Stimulated activated CD8-positive, alpha-beta memory T cell treated with anti-CD3 and anti-CD28 coated beads, Interleukin-4, amount 100 ng/mL, for 1 hour (primary cell): ENCODE measurements at places on chromosomes 5 and 9.

- DNase-seq = no peak
These were observed 40.8 kb upstream of the FSTL4 start for GRCh38 chr5:133652951-133653759.

- no peak for DNase-seq
These were observed 444.3 kb upstream of the PIK3R1 start for GRCh38 chr5:67771221-67771620.

DNA sequence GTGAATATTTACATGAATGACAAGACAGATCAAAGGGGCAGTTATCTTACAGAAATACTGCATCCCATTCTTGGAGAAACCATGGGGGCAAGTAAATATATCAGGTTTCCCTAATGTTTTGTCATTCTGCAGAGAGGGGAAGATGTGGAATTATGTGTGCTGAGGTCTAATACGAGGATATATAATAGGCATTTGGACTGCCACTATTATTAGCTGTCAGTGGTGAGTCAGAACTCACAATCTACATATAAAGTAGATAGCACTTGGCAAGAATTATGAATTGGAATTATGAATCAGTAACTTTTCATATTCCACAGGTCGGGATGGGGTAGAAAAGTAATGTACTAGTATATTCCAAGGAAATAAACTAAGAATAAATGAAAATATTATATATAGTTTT is 121.7 kb downstream of the GIN1 start:
- DNase-seq = no peak

GRCh38 chr5:104267320-104268015 is 704.9 kb upstream of the NUDT12 start:
- no peak for DNase-seq

- DNase-seq = no peak
These were observed 285.8 kb upstream of the ZNF462 start for GRCh38 chr9:106577121-106577520.

- no peak for DNase-seq
These were observed 68.2 kb upstream of the NR4A3 start for GRCh38 chr9:99753436-99753835.

DNA sequence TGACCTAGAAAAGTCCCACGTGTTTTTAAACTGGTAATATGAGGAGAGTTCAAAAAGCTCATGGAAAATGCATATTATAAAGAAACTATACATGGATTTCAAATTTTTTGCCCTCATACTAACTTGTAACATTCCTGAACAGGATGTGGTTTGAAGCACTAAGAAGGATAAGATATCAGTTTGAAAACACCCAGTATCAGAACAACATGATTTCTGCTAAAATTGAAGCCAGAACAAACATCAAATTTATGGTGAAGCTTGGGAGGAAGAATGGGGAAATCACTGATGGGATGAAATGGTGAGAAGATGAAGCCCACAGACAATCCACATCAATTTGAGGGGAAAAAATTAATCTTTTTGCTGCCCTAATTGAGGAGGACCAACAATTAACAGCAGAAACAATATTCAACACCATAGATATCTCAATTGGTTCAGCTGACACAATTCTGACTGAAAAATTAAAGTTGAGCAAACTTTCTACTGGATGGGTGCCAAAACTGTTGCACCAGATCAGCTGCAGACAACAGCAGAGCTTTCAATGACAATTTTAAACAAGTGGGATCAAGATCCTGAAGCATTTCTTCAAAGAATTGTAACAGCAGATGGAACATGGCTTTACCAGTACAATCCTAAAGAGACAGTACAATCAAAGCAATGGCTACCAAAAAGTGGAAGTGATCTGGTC is 113.2 kb upstream of the SNX2 start:
- no peak for DNase-seq

DNA sequence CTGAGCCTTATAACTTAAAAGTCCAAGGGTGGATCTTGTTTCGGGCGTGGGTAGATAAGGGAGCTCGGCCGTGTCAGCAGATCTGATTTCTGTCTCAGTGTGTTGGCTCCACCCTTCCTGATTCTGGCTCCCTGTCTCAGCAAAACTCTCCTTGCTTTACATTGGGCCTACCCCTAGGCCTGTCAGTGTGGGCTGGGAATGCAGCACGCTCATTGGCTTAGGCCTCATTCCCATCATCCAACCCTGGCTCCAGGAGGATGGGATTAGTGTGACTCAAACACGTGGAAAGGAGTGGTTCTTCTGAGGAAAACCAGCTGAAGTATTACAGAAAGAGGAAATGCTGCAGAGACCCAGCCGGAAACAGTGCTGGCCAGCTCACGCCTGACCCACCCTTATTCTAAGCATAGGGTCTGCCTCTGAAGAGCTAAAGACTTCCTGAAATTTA is 59.9 kb downstream of the ZFAND5 start:
- no peak for DNase-seq

DNA sequence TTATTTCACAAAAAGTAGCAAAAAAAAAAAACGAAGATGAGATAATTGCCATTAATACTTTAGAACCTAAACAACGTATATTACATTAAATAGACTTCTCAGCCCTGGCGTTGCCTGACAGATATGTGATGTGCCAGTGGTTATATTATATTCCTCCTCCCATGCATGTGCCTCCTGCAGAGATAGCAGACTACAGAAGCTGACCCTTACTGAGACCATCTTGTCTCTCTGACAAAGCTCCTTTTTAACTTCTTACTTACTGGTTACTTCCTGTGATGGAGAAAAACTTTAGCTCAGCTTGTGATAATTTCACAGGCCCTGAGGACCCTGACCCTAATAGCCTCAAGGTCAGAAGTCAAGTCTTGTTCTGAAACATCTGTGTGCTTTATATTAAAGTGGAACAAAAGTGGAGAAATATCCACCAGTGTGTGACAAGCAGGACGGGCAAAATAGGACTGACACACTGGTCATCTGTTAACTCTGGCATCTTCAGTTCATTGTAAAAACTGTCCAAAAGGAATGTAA is 80.6 kb upstream of the POU5F2 start:
- no peak for DNase-seq

DNA sequence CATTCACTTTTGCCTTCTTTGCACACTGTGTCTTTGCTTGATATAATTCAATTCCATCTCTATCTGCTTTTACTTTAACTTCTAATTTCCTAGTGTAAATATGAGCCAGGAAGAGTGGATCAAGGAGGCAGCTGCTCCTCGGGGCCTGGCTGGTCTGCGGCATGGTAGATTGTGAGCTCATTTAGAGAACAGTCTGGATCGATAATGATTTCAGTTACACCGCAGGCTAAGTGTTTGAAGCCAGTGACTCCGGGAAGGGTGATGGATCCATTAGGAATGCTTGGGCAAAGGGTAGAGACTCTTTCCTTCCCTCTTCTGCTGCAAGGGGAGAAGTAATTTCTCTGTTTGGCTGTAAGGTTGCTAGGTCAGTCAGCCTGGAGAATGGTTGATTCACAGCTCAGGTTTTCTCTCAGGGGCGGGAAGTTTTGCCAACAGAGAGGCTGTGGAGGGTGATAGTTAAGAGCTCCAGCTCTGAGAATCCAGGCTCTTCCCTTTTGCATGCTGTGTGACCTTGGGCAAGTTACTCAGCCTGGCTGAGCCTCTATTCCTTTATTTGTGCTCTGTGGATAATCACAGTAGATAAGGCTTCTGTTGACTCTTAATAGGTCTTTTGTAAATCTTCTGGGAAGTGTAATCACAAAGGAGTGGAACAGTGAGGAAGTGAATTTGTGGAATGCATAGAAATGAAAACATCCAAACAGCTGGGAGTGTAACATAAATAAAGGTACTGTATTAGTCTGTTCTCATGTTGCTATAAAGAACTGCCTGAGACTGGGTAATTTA is 99.1 kb downstream of the PTTG1 start:
- DNase-seq = no peak

DNA sequence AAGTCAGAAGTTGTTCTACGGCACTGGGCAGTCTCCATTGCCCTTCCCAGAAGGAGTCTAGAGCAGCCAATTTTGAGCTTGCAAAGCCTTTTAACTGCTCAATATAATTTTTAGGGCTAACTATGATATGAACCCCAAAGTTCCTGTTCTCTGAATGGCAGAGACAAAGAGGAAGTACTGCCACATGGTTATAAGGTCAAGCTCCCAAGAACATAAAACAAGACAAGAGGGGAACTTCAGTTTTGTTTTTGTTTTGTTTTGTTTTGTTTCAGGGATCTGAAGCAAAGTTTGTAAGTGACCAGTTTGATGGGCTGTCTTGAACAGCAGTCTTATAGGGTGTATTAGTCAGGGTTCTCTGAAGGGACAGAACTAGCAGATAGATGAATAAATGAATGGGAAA is 11.9 kb upstream of the SMC2 start:
- no peak for DNase-seq

- DNase-seq = no peak
These were observed 220.6 kb upstream of the DMAC1 start for GRCh38 chr9:8020186-8020585.

DNA sequence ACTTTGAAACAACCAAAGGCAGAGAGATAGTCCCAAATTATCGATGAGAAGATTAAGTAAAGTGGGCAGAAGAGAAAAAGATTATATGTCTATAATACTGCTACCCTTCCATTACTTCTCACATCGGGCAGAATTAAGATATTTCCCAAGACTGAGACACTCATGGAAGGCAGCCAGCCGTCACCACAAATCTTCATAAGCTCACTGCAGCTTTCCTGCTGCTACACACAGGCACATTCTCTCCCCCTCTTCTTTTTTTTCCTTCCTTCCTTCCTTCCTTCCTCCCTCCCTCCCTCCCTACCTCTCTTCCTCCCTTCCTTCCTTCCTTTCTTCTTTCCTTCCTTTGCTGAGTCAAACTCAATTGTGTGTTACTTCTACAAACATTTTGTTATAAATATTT is 58.7 kb upstream of the SPATA31C2 start:
- no peak for DNase-seq

GRCh38 chr5:157574456-157575380 is 857 bp downstream of the ADAM19 start:
- DNase-seq = no peak

DNA sequence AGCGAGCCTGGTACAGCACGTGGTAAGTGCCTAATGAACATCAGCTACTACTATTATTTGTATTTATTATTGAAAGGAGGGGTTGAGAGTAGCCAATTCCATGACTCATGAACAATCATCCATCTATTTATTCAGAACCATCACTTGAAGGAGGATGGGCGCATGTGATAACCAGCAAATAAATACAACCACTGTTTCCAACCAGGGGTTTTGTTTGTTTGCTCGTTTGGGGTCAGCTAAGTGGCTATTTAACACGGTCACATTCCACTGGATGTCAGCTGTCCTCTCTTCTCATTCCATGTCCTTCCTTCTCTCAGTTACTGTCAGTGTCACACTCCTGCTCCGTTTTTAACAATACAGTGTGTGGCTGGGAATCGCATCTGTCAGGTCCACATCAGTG is 8.6 kb downstream of the RAPGEF1 start:
- no peak for DNase-seq
